DMS 273 treated with DMSO at 0.1 percent for 48 hours (cell line): ENCODE measurements at places on chromosomes 7 and 10.

- DNase-seq: no peak
Measured at GRCh38 chr10:97328646-97329453, 5.7 kb downstream of the FRAT2 start.

DNA sequence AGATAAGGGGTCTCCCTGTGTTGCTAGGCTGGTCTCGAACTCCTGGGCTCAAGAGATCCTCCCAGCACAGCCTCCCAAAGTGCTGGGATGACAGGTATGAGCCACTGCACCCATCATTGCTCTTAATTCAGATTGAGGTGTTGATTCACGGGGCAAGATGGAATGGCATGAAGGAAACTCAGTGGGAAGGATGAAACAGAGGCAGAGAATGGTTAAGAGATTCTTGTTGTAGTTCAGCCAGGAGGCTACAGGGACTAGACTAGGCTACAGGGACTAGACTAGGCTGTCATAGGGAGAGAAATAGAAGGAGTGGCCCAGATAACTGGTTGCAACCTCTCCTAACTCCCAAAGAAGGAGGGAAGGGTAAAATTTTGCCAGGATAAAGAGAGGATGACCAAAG is 48.0 kb downstream of the THNSL1 start:
- DNase-seq: no peak

GRCh38 chr7:37249240-37249639 is 199.4 kb downstream of the ELMO1 start:
- no peak for DNase-seq

- DNase-seq: no peak
Measured at GRCh38 chr10:70284542-70285475, 1.0 kb upstream of the NPFFR1 start.

- no peak for DNase-seq
Measured at GRCh38 chr10:114404171-114405010, at the start of gene AFAP1L2. AFAP1L2 (minus strand) TSS chr10:114404502; CDS start chr10:114404455, 47 bp downstream.

DNA sequence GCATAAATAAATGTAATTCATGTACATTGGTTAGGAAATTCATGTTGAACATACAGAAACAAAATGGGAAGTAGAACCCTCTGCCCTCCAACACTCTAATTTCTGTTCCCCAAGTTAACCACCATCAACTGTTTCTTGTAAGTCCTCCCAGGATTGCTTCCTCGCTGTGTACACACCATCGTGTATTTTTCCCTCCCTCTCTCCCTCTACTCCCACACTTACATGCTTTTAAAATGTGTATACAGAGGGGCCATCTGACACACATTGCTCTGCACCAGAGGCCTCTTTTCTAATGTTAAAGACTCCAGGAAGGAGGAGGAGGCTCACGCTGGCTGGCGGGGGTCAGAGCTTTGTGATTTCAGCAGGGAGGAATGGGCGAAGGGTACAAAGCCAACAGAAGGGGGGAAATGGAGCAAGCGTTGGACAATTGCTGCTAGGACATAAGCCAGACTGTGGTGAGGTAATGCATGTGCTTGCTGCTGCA is 1.9 kb upstream of the EPHA1 start:
- no peak for DNase-seq

GRCh38 chr7:946256-946996 is 8.1 kb downstream of the ADAP1 start:
- no peak for DNase-seq

DNA sequence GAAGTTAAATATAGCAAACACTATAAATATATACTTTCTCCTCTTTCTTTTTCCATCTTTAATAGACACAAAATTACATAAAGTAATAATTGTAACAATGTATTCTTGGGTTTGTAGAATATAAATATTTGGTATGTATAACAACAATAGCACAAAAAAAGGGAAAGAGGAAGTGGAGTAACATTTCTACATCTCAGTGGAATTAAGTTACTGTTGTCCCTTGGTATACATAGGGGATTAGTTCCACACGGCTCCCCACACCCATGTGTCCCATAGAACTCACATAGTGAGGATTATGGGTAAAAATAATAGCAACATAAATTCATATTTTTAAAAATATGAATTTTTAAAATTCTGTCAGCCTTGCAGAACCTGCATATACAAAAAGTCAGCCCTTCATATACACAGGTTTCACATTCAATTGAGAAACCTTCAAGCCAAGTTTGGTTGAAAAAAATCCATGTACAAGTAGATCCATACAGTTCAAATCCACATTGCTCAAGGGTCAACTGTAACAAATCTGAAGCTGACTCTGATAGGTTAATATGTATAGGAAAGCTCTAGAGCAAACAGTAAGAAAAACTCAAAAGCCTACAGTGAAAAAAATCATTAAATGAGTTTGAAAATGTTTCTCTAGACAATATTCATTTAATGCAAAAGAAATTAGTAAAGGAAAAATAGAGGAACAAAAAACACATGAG is 92.4 kb downstream of the HYCC1 start:
- no peak for DNase-seq

DNA sequence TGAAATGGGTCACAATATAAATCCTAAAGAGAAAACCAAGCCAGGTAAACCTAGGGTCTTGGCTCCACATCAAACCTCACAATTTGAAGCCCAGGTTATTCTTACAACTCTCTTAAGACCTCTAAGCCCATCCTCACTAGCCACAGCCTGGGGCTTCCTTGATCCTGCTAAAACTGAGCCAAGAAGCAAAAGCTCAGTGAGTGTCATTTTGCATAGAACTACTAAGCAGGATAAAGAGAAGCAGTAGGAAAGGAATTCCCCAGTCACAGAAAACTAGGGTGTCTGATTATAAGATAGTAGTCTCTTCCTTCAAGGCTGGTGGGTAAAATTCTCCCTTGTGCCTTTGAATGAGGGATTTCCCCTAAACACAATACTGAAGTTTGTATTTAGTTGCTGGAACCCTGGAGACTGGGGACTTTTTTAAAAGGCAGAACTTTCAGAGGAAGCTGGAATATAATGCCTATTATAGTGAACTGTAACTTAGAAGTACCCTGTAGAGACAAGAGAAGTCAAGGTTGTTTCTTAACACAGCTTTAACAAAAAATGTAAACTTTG is 196.6 kb upstream of the KIAA1217 start:
- DNase-seq: no peak

GRCh38 chr10:26410356-26410755 is 27.8 kb upstream of the APBB1IP start:
- no peak for DNase-seq

DNA sequence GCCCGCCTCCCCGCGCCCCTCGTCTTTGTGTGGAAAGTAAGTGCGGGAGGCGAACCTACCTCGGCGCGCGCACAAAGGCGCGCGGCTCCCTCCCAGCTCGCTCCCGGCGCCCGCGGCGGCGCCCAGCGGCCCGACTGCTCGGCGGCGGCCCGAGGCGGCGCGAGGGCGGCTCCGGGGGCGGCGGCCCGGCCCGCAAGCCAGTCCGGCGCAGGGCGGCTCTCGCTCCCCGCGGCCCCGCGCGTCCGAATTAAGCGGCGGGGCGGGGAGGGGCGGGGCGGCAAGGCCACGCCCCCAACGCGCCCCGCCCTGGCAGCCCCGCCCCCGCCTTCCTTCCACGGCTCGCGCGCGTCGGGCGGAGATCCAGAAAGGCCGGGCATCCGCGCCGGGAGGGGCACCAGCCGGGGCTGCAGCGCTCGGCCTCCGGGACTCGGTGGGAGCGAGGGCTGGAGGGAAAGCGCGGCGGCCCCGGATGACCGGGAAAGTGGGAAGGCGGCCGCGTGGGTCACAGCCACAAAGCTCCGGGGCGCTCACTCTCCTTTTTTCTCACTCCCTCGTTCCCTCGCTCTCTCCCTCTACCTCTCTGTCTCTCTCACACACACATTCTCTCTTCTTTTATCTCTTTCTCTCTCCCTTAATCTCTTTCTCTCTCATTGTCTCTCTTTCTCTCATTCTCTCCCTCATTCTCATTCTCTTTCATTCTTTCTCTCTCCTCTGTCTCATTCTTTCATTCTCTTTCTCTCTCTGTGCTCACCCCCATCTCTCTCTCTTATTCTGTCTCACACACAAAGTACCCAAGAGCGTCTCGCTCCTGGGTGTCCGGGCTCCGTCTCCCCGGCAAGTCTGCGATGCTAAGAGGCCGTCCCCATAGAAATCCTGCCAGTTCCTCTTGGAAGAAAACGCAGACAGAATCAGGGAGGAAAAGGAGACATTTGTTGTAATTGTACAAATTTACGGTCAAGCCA is 170.2 kb downstream of the FAM107B start:
- no peak for DNase-seq

DNA sequence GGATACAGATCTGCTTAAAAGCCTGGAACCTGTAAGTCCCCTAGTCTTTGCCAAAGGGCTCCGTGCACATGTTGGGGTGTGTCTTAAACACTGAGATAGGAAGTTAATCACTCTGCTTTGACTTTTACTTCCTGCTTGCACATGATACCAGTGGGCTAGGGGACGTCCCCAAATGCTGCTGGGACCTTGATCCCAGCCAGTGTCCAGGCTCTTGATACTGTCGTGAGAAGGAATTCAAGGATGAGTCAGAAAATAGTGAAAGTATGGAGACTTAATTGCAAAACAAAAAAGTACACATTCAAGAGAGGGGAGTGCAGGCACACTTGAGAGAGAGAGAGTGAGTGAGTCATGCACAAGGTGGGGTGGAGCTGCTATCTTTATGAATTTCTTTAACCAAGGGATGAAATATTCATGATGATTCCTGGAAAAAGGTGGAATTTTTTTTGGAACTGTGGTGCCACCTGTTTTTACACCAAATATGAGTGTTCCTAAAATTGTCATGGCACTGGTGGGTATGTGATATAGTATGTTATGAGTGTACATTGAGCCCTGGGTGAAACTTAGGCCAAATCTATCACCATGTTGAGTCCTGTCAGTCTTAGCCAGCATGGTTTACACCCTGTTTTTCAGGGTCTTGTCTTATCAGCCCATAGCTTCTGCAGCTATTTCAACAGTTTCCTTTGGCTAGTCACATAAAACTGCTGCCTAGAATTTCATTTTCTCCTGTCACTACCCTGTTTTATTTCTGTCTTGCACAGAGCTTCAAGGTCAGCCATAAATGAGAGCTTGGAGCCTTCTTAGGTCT is 88.3 kb upstream of the CYP26C1 start:
- DNase-seq: no peak

GRCh38 chr7:13832346-13832745 is 157.1 kb downstream of the ETV1 start:
- DNase-seq: no peak

DNA sequence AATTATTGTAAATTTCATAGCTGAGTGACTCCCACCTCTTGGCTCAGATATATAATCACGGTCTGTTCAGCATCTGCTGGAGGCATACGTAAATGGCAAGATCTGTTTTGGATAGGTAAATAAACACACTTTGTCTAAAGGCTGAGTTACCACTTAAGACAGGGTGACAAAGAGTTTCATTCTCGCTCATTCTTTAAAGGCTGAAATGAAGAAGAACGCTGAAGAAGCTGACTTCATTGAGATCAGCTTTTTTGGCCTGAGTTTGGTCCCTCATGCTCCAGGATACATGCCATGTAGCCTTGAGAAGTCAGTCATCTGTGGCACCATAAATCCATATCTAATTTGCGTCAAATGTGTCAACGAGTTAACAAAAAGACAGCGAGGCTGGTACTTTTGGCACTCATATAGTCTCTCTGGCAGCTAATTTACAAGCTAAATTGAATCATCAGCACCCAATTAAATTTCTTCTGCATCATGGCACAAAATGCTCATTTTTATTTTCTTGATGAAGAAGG is 309.9 kb downstream of the GPAM start:
- DNase-seq: no peak

- no peak for DNase-seq
Measured at GRCh38 chr10:11106621-11107374, 89.1 kb downstream of the CELF2 start.

GRCh38 chr7:45015313-45015712 is 15.3 kb downstream of the CCM2 start:
- DNase-seq: no peak

DNA sequence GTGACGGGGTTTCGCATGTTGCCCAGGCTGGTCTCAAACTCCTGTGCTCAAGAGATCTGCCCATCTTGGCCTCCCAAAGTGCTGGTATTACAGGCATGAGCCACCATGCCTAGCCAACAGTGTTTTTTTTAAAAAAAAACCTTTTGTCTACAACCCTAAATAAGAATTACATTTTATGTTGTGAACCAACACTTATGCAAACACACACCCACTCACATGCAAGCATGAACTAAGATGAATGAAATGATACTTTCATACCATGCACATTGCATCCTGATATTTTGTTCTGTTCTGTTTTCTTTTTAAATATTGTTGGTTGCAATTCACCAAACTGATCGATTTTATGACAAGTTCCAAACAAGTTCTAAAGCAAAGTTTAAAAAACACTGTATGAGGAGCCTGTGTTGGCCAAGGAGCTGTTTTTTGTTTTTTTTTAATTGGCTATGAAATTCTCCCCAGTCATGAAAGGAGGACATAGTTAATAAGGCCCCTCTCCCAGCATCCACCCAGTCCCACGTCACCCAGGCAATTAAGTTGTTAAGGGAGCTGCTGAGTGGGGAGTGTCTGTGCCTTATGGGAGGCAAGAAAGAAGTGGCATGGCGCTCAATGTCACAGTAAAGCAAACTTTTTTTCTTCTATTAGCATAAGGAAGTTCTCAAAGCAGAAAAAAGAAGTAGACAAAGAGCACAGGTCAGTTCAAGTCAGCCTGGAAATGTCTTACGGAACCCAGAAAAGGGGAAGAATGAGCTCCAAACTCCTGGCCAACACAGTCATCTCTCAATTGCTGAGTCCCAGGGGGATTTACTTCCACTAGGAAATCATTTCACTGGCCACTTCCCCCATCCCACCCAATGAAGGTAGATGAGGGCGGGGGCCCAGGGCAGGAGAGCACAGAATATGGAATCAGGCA is 50.1 kb downstream of the NOD1 start:
- no peak for DNase-seq
